ENCODE measurements at places on chromosomes 13 and 19.

GRCh38 chr13:47415048-47415447 lies 518.2 kb upstream of the HTR2A start:
- no peak for DNase-seq

DNA sequence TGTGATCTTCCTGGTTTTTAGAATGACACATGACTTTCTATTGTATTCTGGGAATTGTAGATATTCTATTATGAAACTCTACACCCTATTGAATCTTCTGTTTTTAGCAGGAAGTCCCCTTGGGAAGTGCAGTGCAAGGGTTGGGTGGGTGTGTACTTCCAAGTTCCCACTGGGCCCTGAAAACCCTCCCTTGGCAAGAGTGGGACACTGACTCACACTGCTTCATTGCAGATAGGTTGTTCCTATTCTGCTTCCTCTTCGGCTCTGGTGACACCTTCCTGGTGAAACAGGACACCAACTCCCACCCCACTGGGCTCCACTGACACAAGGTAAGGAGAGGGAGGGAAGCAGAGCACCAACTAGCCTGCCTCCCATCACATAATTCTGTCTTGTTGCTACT lies 121.8 kb downstream of the KCTD12 start:
- DNase-seq, result no peak

- no peak for DNase-seq
These were observed 347.4 kb downstream of the FGF9 start for GRCh38 chr13:22018076-22018835.

DNA sequence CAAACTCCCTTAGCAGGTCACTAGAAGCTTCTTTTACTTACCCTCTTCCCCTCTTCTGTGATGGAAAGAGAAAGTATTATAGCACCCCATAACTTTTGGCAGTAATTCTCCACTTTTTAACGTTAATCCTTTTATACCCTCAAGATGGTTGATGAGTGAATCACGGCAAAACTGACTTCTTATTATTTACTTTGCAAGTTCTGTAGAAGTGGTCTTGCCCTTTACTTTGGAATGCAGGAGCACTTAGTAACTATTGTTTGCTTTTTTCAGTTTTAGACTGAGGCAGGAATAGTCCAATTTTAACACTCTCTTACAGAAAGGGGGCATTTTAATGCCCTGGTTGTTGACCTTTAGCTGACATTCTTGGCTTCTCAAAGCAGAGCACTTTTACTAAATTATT lies 260.1 kb downstream of the LMO7 start:
- no peak for DNase-seq

DNA sequence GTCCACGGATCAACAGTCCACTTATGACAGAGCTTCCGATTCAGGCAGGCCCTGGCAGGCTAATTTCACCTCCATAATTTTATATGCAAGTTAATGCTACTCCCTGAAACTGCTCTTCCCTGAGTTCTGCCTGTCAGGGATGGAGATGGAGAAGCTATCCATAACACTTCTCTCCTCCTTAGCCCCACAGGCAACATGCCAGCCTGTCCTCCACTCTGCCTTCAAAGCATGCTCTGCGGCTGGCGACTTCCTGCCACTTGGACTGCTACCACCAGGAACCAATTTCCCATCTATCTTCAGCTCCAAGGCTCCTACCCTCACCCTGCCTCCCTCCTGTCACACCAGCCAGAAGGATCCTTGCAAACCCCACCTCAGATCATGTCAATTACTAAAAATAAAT lies 35.4 kb downstream of the GSX1 start:
- DNase-seq, result no peak

DNA sequence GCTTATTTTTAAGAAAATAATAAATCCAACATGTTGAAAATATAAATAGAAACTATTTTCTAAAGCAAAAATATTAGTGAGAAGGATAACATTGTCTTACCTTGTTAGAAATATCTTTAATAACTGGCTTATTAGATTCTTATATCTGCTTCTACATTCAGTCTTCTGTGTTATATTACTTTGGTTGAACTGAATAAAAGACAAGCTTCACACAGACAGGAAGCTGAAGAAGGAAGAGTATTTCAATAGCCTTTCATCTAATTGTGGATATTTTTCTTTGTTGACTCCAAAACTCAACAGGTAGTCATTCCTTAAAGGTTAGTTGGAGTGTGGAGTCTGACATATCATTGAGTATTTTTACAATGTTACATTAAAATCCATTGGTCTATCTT lies 10.9 kb downstream of the SETDB2 start:
- DNase-seq, result no peak

DNA sequence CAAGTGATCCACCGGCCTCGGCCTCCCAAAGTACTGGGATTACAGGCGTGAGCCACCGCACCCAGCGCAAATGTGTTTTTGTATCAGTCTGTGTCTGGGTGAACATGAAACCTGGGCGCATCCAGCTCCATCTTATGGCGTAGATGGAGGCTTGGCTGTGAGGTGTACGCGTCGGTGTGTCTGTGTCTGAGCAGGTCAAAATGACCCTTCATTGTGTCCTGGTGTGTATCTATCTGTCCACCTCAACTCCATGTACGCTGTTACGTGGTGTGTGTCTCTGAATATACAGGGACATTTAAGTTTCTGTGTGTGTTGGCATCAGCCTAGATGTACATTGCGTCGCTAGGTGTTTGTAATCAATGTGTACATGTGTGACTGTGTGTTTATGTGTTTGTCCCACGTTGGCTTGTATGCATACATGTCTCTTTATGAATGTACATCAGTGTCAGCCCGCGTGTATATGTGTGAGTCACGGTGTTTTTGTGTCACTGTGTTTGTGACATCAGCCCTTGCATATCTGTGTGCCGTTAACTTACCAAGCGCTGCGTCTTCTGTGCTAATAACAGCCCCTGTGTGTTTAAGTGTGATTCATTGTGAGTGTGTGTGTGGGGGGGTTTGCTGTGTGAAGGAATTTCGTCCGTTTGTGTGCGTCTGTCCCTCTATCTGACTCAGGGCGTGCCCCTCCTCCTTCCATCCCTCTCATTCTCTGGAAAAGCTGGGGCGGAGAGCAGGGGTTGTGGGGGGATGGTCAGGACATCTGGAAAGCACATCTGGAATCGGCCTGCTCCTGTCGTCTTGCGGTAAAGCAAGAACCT lies 6.4 kb downstream of the AXL start:
- peak; percentile 22 for DNase-seq

- no peak for DNase-seq
These were observed 1338.8 kb upstream of the MIR17HG start for GRCh38 chr13:90008707-90009149.

- DNase-seq, result no peak
These were observed 297.0 kb downstream of the RBM26 start for GRCh38 chr13:79108914-79109643.

DNA sequence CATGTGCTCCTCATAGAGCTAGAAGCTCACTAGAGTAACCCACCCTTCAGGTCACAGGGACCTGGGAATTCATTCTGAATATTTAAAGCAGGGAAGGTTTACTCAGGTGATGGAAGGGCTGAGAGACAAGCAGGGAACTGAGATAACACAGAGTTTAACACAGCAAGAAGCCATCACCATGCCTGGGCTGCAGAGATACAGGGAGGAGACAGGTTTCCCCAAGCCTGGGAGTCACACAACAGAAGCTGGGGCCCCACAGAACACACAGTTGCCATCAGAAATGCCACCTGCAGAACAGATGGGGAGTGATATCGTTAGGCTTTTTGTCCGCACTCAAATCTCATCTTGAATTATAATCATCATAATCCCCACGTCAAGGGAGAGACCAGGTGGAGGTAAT lies 7.9 kb upstream of the CYSLTR2 start:
- DNase-seq, result no peak

- peak; percentile 74 for DNase-seq
These were observed 9.3 kb downstream of the PLEKHA4 start for GRCh38 chr19:48858984-48859710.

GRCh38 chr19:45730368-45731288 lies at the start of gene FBXO46:
FBXO46 (minus strand) TSS chr19:45730896; CDS start chr19:45713495, 17,401 bp downstream.
- peak; percentile 85 for DNase-seq

- DNase-seq, result no peak
These were observed 1200.7 kb downstream of the SLITRK1 start for GRCh38 chr13:82681535-82681934.

GRCh38 chr13:59472134-59472533 lies 691.6 kb downstream of the DIAPH3 start:
- no peak for DNase-seq

DNA sequence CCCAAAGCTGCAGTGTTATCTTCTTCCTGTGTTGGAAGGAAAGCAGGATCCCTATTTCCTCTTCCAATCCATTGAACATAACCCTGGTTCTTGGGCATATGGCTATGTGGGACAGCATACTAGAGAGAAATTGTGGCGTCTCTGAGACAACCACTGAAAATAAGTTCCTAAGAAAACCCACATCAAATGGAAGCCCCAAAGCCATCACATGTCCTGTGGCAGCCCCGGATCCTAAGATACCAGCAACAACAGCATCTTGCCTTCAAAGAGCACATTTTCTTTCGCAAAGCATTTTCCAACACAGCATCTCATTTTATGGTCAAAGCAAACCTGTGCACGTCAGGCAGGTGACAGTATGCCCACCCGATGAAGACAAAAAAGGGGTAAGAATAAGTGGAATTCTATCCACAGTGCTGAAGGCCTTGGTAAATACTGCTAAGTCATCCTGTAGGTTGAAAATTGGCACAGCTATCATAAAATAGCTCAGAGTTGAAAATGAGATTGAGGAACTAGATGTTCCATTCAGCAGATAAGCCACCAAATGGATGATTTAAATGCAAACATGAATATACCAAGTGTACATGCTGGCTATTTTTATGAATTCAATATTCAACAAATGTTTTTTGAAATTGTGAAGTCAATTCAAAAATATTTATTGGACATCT lies 232.2 kb downstream of the DLEU7 start:
- DNase-seq, result no peak

GRCh38 chr13:30983431-30983830 lies 51.0 kb downstream of the TEX26 start:
- no peak for DNase-seq

DNA sequence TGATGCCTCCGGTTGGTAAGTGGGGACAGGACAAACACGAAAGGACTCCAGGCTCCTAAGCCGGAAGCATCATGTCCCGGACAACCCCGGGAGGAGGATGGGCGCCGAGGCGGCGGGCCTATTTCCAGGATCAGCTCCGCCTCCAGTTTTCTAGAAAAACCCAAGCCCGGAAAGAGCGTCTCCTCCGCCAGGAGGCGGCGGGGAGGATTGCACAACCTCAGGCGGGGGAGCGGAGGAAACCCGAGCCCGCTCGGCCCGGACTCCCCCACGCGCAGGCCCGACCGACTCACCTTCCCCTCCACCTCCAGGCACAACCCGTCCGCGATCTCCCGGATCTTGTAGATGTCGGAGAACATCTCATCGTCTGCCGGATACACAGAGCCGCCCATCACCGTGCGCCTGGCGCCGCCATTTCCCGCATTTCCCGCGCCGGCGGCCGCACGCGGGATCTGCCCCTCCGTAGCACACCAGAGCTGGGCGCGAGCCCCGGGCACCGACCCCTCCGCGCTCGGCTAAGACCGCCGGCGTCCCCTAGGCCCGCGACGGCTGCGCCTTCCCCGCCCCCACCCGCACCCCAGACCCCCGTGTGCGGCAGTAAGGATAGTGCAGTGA lies 455 bp downstream of the TPT1 start:
- DNase-seq, result peak; percentile 68

DNA sequence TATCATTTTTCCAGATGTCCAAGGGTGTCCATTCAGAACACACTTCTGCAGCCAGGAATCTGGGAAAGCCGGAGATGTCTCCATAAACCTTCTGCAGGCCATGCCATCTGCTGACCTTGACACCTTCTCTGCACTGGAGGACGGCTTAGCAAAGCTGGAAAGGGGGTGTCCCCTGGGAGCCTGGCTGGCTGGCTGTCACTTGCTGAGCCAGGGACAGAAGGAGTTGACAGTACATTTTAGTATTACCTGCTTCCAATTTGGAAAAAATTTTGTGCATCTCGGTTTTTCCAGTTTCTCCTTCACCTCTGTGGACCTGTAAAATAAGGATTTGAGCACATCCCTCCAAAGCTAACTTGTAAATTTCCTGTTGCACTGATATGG lies 8.1 kb upstream of the CHST8 start:
- no peak for DNase-seq

DNA sequence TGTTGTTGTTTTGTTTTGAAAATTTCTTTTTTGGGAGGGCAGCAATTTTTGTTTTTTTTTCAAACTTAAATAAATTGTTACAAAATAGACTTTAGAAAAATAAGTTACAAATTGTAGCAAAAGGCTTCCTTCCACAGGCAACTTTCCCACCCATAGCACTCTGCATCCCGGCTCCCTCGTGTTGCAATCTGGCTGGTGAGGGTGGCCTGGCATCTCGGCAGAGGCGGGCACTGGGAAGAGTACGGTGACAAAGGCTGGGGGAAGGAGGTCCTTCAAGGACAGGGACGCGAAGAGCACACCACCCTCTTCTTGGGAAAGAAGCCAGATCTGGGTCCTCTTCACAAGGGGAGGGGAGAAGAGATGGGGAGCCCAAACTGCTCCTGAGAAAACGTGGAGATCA lies 379.7 kb downstream of the OLFM4 start:
- DNase-seq, result no peak

DNA sequence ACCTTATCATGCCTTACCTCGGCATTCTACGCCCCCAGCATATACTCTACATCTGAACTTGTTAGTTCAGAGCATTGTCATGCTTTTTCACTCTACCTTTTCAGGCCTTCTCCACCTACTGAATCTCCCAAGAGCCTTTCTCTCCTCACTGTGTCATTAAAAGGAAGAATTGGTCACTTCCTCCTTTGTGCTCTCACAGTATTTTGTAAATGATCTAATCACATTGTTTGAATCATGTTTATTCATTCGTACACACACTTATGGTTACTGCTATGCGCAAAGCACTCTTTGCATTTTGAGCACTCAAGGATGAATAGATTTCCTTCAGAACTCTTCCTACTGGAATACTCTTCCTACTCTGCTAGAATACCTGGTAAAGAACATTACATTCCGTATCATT lies 15.8 kb upstream of the ELF1 start:
- DNase-seq, result no peak

DNA sequence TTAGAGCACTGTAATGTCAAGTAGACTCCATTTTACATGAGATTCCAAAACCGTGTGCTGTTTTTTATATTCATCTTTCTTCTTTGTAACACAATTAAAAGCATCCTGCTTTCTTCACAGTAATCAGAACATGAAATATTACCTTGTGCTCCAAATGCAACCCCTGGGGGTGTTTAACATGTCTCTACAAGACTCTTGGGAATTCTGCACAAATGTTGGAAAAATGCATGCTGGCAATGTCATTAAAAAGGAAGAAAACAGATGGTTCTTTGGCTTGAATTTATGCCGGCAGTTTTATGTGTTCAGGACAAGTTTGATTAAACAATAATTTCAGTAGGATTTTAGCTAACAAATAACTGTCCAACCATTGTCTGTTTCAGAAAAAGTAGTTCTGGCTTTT lies 159.1 kb downstream of the LIG4 start:
- no peak for DNase-seq
